T-helper 2 cell (primary cell): ENCODE measurements at places on chromosomes 1 and 21.
A peak's percentile ranks its signal among the peaks of the same experiment; 100 is the strongest.

DNA sequence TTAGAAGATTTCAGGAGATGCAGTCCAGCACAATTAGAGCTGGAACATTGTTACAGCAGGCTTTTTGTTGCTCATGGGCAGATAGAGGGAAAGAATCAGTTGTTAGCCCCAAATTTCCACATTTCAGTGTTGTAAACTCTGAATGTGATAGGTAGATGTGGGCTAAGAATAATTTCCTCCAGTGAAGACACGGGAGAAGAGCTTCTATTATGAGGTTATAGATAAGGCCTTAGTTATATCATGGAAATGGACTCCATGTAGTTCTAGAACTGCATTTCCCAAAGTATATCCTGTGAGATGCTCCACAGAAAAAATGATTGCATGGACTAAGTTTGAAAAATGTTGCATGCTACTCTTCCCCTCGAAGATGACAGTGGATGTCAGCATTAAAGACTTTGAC is 64.9 kb downstream of the PRKAA2 start:
- no peak for DNase-seq

GRCh38 chr1:71640998-71641397 is 560.2 kb upstream of the ZRANB2 start:
- no peak for DNase-seq

GRCh38 chr1:72915581-72915980 is 633.2 kb upstream of the NEGR1 start:
- DNase-seq, result no peak

GRCh38 chr1:94014635-94015488 is 105.6 kb upstream of the GCLM start:
- no peak for DNase-seq

DNA sequence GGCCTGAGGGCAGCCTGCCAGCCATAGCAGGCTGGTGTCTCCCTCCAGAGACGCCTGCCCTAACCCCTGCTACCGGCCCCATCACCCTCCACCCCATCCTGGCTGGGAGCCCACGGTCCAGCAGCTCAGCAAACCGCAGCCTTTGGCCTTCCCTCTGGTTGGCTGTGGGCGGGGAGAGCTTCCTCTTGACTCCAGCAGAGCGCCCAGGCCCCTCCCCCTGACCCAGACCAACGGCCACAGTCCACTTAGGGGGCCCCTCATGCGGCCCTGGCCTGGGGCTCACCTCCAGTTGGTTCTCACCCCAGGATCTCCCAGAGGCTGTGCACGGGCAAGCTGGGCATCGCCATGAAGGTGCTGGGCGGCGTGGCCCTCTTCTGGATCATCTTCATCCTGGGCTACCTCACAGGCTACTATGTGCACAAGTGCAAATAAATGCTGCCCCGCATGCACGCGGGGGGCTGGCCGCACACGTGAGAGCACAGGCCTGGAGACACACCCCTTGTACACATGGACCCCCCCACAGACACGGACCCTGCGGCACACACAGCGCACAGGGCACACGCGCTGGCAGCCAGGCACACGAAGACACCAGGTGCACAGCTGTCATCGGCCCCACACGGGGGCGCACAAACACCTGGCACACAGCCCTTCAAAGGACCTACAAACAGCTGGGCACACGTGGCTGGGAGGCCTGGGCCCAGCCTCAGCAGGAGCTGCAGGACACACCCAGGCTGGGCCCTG is 3.1 kb downstream of the SMIM1 start:
- peak; percentile 83 for DNase-seq

DNA sequence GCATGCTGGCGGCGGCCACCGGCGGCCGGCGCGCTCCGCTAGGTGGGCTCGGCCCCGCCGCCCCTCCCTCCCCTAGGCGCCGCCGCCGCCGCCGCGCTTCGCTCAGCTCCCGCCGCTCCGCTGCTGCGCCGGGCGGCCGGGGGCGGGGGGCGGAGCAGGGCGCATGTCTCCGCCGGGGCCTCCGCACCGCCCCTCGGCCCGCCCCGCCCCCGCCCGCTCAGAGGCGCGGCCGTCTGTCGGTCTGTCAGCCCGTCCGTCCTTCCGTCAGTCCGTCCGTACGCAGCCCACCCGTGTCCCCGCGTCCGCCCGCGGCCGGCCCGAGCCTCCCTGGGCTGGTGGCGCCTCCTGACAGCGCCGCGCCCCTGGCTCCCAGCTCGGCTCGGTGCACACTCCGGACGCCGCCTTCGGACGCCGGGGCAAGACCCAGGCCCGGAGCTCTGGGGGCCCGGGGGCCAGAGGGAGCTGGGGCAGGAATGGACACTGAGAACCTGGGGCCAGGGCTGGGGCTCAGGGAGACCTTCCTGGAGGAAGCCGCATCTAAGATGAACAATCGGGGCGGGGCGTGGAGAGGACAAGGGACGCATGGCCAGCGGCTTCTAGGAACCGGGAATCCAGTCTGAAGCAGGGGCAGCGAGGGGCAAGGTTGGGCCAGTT is at the start of gene GPR153:
TSS of gene GPR153 (minus strand) at position 138 of the 654 bp plus-strand sequence. CDS start 6,193 bp downstream, outside the sequence.
- DNase-seq, result peak; percentile 19
